ENCODE measurements at places on chromosomes 11 and 22. TPM values are rescaled to one million over a fixed set of nuclear protein-coding genes. Genes with fewer than 3 reads are reported as not detected.

DNA sequence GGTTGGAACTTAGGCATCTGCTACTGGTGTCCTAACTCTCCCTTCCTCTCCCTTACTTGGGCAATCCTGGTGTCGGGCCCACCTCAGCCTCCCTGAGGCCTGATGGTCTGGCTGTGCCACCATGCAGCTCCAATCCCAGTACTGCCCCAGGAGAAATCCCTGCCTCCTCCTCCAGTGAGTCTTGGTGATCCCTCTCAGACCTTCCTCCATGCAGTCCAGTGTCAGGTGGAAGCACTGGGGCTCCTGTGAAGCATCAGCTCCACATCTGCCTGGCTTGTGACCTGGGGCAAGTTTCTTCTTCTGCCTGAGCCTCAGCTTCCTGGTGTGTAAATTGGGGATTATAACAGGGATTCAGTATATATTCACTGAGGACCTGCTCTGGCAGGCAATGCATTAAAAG lies 1.8 kb upstream of the PELI3 start:
- no peak for DNase-seq

DNA sequence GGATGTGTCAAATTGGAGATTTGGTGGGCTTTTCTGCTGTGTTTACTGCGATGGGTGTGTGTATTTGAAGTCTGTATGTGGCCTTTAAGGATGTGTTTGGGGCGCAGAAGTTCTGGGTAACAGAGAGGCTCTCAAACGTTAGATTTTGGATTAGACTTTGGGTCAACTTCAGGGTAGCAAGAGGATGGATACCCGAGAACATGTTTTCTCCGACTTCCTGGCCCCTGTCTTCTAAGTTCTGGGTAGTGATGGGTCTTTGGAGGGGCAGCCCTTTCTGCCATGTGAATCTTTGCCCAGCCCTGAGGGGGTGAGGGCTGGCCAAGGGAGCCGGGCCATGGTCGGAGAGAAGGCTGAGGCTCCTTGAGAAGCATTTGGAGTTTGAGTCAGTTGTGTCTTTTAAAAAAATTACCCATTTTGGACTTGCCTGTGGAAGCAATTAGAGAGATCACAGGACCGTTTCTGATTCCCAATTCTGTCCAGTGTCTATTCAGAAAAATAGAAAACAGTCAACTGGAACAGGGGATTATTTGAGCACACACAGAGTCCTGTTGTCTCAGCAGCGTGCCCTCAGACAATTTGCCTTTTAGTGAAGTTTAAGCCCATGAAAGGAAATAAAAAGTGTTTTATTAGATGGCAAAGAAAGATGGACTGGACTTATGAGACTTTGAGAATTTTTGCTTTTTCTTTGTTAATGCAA lies 114.4 kb downstream of the PTPRJ start:
- no peak for DNase-seq

GRCh38 chr11:111634981-111635705 lies 32.9 kb downstream of the SIK2 start:
- DNase-seq: no peak

DNA sequence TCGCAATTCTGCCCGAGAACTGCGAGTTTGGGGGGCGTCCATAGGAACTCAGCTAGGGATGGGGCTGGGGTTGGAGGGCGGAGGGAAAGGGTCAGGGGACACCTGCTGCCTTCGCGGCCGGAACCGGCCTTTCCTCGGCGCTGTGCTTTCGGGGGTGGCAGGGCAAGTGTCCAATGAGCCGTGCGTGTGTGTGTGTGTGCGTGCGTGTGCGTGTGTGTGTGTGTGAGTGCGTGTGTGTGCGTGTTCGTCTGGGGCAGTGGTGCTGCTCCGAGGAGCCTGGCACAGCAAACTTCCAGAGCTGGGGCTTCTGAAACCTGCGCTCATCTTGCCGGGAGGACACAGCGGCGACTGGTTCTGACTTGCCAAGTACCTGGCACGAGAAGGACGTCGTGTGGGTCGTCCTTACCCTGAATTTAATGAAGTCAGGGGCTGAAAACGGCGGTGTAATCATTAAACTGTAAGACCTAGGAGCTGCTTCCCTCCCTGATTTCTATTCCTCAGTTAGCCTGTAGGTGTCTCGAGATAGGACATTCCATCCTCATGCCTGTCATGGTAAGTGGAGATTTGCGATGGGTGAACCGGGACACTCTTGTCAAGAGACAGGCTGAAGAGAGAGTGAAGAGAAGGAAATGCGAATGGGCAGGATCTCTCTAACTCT lies 27.0 kb upstream of the AMOTL1 start:
- no peak for DNase-seq

- peak; percentile 27 for DNase-seq
Measured at GRCh38 chr11:119093942-119094815, 7.5 kb downstream of the DPAGT1 start.

- no peak for DNase-seq
Measured at GRCh38 chr11:90288212-90288821, 65.5 kb upstream of the CHORDC1 start.

GRCh38 chr22:48153726-48154125 lies 1391.3 kb downstream of the TBC1D22A start:
- no peak for DNase-seq

GRCh38 chr11:66187453-66187852 lies 81.0 kb upstream of the RAB1B start:
- no peak for DNase-seq

- no peak for DNase-seq
Measured at GRCh38 chr22:39169797-39170466, 17.5 kb upstream of the CBX7 start.

DNA sequence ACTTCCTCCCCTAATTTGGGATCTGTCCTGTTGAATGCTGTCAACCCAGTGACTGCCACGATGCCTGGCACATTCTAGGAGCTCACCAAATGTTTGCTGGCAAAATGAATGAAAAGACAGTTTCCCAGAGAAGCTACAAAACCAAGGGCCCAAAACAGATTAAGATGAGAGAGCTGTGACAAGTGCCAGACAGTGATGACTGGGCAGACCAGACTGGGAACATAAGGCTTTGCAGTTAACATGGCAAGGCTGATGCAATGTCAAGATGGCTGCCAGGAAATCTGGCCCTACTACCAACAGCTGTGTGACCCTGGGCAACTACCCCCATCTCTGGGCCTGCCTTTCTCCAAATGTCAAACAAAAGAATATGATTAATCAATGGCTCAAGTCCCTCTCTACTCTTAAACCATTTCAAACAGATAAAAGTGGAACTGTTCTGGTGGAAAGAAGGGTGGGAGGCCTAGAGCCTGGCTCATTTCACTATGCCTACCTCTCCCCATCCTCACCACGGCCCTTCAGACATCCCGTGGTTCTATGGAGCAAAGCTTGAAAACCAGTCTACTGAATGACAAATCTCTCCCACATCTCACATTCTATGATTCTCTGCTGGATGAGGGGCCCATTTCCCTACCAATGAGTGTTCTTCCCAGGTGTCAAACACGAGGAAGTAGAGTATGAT lies 12.8 kb downstream of the AP1B1 start:
- no peak for DNase-seq

- peak; percentile 66 for DNase-seq
Measured at GRCh38 chr11:36352922-36353321, 56.8 kb downstream of the PRR5L start.

GRCh38 chr11:3052109-3052479 lies 5.1 kb downstream of the CARS1 start:
- DNase-seq: no peak

- no peak for DNase-seq
Measured at GRCh38 chr11:25225078-25225477, 728.2 kb downstream of the LUZP2 start.

DNA sequence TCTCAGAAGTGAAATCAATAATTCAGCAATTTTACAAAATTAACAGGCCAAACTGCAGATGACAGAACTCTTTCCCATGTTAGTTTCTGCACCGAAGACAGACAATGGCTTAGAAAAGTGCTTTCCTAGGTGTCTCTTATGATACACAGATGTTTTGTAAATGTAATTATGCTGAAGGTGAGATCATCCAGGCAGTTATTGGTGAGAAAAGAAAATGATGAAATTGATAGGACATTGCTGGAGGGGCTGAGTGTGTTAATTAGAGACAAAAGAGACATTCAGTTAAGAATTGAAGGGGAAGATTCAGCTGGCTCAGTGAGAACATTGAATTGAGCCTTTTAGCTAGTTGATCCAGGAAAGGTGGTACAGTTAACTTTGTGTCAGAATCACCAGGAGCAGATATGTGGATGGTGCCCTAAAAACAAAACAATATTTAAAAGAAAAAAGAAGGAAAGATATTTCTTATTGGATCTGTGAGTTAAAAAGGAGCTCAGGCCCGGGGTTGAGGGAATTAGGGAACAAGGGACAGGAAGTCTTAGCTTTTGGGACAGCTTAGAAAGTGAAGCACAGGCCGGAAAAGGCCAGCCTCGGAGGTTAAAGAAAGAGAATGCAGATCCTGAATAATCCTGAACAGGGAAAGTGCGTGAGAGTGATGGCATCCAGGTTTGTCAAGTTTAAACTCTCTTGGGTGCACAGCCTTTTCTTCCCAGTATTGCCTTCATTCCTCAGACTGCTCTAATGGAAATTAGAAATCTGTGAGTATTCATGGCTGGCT lies 16.9 kb downstream of the ARHGAP42 start:
- no peak for DNase-seq

DNA sequence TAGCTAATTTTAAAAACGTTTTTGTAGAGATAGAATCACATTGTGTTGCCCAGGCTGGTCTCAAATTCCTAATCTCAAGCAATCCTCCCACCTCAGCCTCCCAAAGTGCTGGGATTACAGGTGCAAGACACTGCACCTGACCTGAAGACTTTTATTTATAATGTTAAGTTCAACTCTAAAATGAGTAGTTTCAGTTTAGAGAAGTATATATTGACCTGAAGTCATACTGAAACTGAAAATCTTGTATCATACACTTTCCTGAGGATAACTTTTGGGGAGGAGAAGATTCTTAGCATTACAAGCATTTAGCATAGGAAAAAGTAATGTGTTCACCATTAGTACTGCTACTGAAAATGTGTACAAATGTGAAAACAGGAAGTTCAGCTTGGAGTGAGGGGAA lies 249.3 kb downstream of the CASP12 start:
- DNase-seq: no peak

DNA sequence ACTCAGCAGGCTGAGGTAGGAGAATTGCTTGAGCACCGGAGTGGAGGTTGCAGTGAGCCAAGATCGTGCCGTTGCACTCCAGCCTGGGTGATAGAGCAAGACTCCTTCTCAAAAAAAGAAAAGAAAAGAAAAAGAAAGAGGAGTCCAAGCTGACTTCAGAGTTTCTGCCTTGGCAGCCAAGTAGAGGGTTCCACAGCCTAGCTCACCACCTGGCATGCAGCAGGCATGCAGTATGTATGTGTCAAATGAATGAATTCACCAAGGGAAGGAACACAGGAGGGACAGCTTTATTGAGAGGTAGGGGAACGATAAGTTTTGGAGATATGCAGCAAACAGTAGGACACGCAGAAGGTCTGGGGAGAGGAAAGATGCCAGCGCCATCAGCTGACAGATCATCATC lies 230.4 kb downstream of the BUD13 start:
- DNase-seq: no peak

- no peak for DNase-seq
Measured at GRCh38 chr22:24178021-24178431, 3.3 kb upstream of the SUSD2 start.

- no peak for DNase-seq
Measured at GRCh38 chr11:95305705-95306104, 74.7 kb upstream of the SESN3 start.

DNA sequence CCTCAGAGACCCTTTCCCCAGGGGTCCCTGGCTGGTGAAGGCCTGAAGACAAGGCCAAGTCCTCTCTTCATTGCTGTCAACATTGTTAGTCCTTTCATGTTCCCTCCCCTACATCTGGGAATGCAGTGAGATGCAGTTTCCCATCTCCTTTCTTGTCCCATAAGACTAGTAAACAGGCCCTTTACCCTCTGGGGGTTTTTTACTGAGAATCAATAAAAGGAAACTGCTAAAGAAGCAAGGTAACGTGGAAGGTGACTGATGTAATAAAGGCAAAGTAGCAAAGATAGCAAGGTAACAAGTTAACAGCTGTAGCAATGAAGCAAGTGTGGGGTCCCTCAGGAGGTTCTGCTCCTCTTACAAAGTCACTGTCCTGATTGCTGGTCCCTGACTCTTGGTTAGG lies 37.3 kb downstream of the TEAD1 start:
- no peak for DNase-seq

- no peak for DNase-seq
Measured at GRCh38 chr22:30829901-30830550, 135.4 kb downstream of the OSBP2 start.

DNA sequence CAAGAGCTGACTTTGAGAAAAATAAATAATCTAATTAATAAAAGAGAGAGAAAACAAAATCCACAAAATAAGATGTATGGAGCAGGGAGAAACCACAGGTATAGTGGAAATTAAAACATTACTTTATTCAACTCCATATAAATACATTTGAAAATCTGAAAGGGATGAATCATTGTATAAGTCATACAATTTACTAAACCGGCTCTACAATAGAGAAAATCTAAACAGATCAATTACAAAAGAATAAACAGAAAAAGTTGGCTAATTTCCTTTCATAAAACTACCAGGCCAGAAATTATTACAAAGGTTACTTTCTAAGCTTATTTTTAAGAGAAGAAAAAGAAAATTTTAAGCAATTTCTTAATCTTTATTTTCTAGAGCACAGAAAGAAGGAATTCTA lies 51.3 kb upstream of the DRD2 start:
- no peak for DNase-seq

DNA sequence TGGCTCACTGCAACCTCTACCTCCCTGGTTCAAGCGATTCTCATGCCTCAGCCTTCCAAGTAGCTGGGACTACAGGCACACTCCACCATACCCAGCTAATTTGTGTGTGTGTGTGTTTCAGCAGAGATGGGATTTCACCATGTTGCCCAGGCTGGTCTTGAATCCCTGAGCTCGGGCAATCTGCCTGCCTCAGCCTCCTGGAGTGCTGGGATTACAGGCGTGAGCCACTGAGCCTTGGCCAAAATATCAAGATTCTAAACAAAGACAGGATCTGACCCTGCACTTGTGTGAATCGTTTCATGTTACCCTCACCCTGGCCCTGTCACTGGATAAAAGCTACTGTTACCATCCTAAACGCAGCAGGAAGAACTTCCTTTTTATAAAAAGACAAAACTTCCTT lies 15.6 kb upstream of the THY1 start:
- DNase-seq: no peak

- DNase-seq: no peak
Measured at GRCh38 chr11:131808470-131808869, 438.1 kb downstream of the NTM start.

Gene ARRB1
- total RNA-seq: 104 TPM

Gene CEP126
- total RNA-seq: 0.46 TPM

Gene RAG2
- not detected for total RNA-seq

Gene VSIG2
- 0.19 TPM for total RNA-seq

Gene MMP27
- not detected for total RNA-seq

Gene PARVG
- 142 TPM for total RNA-seq

Gene SCN3B
- not detected for total RNA-seq

Gene CHKA
- total RNA-seq: 6.0 TPM

Gene NCR3LG1
- 2.9 TPM for total RNA-seq

Gene RPS13
- total RNA-seq: 2,234 TPM

Gene KRTAP5-11
- not detected for total RNA-seq

Gene SLC22A25
- not detected for total RNA-seq

Gene GPR83
- total RNA-seq: not detected
